RPMI7951 (cell line): ENCODE measurements at places on chromosomes 3 and 15.

- no peak for DNase-seq
Measured at GRCh38 chr15:44275150-44275830, 13.2 kb upstream of the GOLM2 start.

- peak; percentile 100 for DNase-seq
Measured at GRCh38 chr15:98154863-98155262, 194.4 kb downstream of the ARRDC4 start.

DNA sequence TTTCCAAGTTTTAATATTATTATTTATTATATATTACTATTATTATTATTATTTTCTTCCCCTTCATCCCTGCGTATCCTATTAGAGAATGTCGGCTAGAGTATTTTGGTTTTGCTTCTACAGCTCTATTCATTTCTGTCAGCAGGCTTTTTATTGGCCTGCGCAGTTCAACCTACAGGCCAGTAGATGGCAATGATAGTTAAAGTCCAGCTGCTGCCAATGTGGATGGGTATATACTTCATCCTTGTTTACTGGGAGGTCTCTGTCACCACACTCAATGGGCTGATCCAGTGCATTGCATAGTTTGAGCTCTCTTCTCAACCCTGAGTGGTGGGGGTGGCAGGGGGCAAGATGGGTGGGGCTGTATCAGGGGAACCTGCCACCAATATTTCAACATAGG is 799.8 kb downstream of the NSUN3 start:
- peak; percentile 3 for DNase-seq

- DNase-seq, result no peak
Measured at GRCh38 chr3:49570028-49570654, 15.9 kb downstream of the BSN start.

GRCh38 chr3:138200424-138200823 is 13.3 kb downstream of the ARMC8 start:
- DNase-seq, result no peak

GRCh38 chr3:16884084-16884747 is 539 bp upstream of the PLCL2 start:
- no peak for DNase-seq
